ENCODE measurements at places on chromosomes 5 and 9.

GRCh38 chr5:151101746-151102145, 20.9 kb upstream of the TNIP1 start:
- peaks cover 24% of the 10 kb centered on the region for H3K4me1 ChIP-seq
- no peak overlapping the region for H3K27ac ChIP-seq
- H3K36me3 ChIP-seq: peaks cover 49% of the 10 kb centered on the region
- H3K27me3 ChIP-seq: no peaks in the 10 kb centered on the region
- no peak overlapping the region for H3K4me3 ChIP-seq

- H3K36me3 ChIP-seq: no peaks in the 10 kb centered on the region
- H3K27ac ChIP-seq: peak overlapping the region; percentile 37
- peaks cover 22% of the 10 kb centered on the region for H3K4me1 ChIP-seq
Measured at GRCh38 chr9:121071756-121072421, 2.9 kb upstream of the CNTRL start.

- H3K27ac ChIP-seq: no peak overlapping the region
- H3K4me3 ChIP-seq: no peak overlapping the region
- no peaks in the 10 kb centered on the region for H3K36me3 ChIP-seq
- no peak for DNase-seq
- H3K4me1 ChIP-seq: no peaks in the 10 kb centered on the region
- H3K27me3 ChIP-seq: no peaks in the 10 kb centered on the region
Measured at GRCh38 chr5:172569861-172570558, 71.1 kb upstream of the NEURL1B start.

- H3K4me1 ChIP-seq: no peaks in the 10 kb centered on the region
- no peak overlapping the region for H3K4me3 ChIP-seq
- no peak overlapping the region for H3K27ac ChIP-seq
- no peak for DNase-seq
Measured at GRCh38 chr9:110635589-110635988, 33.0 kb upstream of the MUSK start.

DNA sequence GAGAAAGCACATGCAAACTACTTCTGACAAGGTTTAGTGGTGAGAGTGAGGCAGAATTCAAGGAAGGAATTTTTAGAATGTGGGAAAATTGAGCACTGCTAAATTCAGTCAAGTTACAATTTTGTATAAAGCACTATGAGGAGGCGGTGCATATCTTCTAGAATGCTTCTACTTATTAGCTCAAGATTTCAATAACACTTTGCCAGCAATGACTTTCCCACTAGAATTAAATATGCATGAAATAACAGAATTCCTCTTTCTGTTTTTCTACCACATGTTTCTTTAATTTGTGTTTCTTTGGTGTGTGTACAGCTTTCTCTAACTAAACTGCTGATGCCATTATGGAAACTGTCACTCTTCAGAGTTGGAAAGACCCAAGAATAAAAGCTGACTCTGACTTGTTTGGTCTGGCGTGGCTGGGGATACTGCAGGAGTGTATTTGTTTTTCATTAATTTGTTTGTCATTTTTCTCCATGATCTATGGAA, 163.5 kb downstream of the ARSB start:
- H3K27ac ChIP-seq: no peak overlapping the region
- H3K4me3 ChIP-seq: no peak overlapping the region
- DNase-seq: no peak
- H3K36me3 ChIP-seq: no peaks in the 10 kb centered on the region
- no peaks in the 10 kb centered on the region for H3K4me1 ChIP-seq
- no peaks in the 10 kb centered on the region for H3K27me3 ChIP-seq

- DNase-seq: no peak
- no peak overlapping the region for H3K27ac ChIP-seq
- no peaks in the 10 kb centered on the region for H3K36me3 ChIP-seq
- no peak overlapping the region for H3K4me3 ChIP-seq
Measured at GRCh38 chr9:136656795-136657611, 5.7 kb upstream of the EGFL7 start.

DNA sequence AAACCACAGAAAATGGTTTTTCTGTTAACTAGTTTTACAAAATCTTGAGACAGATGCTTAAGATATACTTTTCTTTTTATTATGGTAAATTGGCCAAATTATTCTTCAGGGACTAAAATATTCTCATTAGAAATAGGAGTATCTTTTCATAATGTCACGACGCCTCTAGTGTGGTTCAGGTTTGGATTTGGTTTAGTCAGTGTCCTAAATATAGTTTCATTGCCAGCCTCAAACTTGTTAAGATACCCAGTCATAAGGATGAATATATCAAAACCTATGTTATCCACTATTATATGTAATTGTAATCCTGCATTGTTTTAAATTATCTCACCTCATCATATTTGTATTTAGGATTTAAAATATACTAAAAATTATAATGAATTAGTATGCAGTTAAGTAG, 13.7 kb downstream of the NDUFAF2 start:
- H3K27ac ChIP-seq: no peak overlapping the region
- H3K4me3 ChIP-seq: no peak overlapping the region
- no peaks in the 10 kb centered on the region for H3K4me1 ChIP-seq
- H3K27me3 ChIP-seq: no peaks in the 10 kb centered on the region

- H3K36me3 ChIP-seq: no peaks in the 10 kb centered on the region
- no peaks in the 10 kb centered on the region for H3K4me1 ChIP-seq
- no peaks in the 10 kb centered on the region for H3K27me3 ChIP-seq
- peak overlapping the region; percentile 62 for H3K27ac ChIP-seq
- H3K4me3 ChIP-seq: no peak overlapping the region
Measured at GRCh38 chr5:179271428-179271734, 73.9 kb downstream of the ADAMTS2 start.

DNA sequence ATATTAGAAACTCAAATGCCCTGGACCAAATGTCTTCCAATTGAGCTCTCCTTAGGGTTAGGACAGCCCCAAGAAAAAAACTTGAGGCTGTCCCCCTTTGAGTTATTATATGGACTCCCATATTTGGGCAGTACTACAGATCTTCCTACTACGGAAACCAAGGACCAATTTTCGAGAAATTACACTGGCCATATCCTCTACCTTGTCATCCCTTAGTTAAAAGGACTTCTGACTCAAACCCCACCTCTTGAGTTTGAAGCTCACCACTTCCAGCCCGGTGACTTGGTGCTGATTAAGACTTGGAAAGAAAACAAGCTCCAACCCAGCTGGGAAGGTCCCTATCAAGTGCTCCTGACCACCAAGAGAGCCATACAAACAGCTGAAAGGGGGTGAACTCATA, 497.0 kb upstream of the GRAMD2B start:
- no peak for DNase-seq
- H3K27ac ChIP-seq: no peak overlapping the region
- H3K4me1 ChIP-seq: no peaks in the 10 kb centered on the region
- H3K27me3 ChIP-seq: no peaks in the 10 kb centered on the region
- H3K4me3 ChIP-seq: no peak overlapping the region

- no peaks in the 10 kb centered on the region for H3K36me3 ChIP-seq
- H3K4me3 ChIP-seq: no peak overlapping the region
- DNase-seq: peak; percentile 86
Measured at GRCh38 chr9:89940625-89941024, 335.8 kb downstream of the GADD45G start.

- DNase-seq: no peak
- no peaks in the 10 kb centered on the region for H3K27me3 ChIP-seq
- H3K4me1 ChIP-seq: no peaks in the 10 kb centered on the region
- H3K27ac ChIP-seq: no peak overlapping the region
- H3K36me3 ChIP-seq: no peaks in the 10 kb centered on the region
Measured at GRCh38 chr9:117315236-117315635, 99.6 kb downstream of the ASTN2 start.

DNA sequence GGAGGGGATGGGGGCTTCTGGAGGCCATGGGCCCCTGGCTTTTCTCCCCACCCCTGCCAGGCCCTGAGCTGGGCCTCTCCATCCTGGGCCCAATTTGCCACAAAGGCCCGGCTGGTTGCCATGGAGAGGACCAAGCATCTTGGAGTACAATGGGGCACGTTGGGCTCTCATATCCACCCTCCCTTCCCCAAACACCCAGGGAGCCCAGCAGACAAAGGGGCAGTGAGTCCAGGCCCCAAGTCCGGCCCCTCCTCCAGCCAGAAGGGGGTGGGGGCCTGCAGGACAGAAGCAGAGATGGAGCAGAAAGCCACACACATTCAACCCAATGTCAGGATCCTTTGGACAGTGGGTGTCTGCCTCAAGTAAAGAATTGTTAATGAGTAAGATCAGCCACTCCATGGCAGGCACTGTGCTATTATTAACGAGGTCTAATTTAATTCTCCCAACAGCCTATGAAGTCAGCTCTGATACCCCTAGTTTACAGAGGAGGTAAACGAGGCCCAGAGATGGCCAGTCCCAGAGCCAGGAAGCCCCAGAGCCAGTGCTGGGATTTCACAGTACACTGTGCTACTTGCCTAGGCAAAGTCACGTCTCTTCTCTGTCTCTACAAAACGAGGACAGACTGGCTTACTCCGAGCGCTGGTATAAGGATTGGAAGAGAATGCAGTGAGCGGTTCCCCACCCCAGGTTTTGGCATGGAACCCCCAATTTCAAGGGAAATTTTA, 2.3 kb downstream of the CRB2 start:
- no peak overlapping the region for H3K27ac ChIP-seq
- H3K4me3 ChIP-seq: no peak overlapping the region
- no peaks in the 10 kb centered on the region for H3K36me3 ChIP-seq
- no peak for DNase-seq
- H3K27me3 ChIP-seq: peaks cover 16% of the 10 kb centered on the region
- H3K4me1 ChIP-seq: no peaks in the 10 kb centered on the region

GRCh38 chr9:126980231-126980630, 65.6 kb downstream of the RALGPS1 start:
- peaks cover 6% of the 10 kb centered on the region for H3K4me1 ChIP-seq
- H3K4me3 ChIP-seq: no peak overlapping the region
- no peaks in the 10 kb centered on the region for H3K27me3 ChIP-seq
- peak; percentile 37 for DNase-seq
- no peaks in the 10 kb centered on the region for H3K36me3 ChIP-seq

GRCh38 chr5:43646992-43647391, 44.0 kb downstream of the NNT start:
- peaks cover 2% of the 10 kb centered on the region for H3K4me1 ChIP-seq
- H3K4me3 ChIP-seq: no peak overlapping the region
- no peaks in the 10 kb centered on the region for H3K27me3 ChIP-seq
- no peak for DNase-seq
